Trophoblast cell (in vitro differentiated cells and primary cell): ENCODE measurements at places on chromosomes 12 and 14.
A peak's percentile ranks its signal among the peaks of the same experiment; 100 is the strongest.

DNA sequence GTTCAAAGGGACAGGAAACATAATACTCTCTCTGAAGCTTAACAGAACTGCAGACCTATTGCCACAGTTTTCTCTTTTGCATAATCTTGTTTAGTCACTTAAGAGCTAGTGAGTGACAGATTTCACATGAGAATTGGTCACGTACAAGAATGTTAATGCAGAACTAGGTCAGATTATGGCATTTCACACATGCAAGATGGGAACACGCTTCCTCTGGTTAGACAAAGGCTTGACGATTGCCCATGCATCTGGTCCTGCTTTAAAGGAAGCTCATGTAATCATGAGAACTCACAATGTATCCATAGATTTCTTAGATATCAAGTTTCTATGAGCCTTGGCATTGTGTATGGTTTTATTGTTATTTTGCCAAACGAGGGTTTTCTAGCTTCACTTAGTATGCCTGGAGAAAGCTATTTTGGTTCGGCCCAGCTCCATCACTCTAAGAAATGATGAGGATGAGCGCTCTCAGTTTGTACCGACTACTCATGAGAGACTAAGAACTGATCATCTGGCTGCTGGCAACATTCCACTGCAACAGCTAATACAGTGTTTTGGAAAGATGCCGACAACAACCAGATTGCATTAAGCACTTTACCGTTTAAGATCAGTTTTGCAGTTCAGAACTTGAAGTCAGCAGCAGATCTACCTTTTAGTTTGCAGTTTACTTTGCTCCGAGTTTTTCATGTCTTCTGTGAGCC is 380.0 kb downstream of the DIO2 start:
- DNase-seq = no peak

- no peak for DNase-seq
These were observed 277.5 kb downstream of the RASSF9 start for GRCh38 chr12:85558684-85559083.

DNA sequence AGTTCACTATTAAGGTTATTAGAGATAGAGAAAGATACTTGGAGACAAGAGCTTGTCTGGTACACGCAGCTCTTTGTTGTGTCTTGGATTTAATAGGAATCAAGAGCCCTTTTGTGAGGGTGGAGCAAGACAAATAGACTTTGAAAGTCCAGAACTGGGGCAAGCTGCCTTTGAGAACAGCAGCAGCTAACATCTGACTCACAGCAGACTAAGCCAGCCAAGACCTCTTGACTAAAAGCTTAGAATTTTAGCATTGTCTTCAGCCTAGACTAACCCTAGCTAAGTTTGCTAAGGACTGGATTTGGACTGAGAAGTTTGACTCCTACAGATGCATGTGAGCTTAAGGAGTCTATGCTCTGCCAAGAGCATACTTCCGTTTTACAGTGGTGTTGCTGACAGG is 201.9 kb upstream of the RBM19 start:
- DNase-seq = no peak

DNA sequence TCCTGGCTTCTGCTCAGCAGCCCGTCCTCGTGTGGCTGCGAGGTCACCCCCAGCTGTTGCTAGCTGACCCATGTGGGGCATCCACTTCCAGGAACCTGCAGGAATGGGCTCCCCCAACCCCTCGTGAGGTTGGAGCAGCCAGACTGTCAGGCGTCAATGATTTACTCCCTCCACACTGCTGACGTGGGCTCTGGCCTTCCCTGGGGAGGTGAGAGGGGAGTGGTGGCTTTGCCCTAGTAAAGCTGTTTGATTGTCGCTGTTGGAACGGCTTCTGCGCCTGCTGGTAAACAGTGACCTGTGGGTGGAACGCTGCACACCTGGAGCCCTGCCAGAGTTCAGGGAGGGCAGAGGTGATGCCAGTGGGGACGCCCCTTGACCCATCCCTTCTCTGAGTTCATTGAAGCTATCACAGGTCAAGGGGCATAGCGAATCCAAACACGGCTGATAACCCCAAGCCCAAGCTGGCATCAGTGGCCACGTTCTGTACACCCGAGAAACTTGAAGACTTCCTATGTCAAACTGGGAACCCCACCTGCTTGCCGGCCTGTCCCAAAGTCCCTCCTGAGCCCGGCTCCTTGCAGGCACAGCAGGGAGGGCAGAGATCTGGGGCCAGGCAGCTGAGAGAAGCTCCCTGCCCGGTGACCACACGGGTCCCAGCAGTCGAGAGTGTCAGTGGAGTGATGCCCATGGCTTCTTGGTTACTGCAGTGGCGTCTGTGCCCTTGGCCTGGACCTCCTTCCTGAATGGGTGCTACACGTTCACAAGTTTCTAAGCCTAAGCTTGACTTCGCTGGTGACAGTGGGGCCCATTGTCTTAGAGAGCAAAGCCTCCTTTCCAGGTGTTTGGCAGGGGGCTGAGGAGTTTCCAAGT is 2.7 kb downstream of the ASPG start:
- no peak for DNase-seq

DNA sequence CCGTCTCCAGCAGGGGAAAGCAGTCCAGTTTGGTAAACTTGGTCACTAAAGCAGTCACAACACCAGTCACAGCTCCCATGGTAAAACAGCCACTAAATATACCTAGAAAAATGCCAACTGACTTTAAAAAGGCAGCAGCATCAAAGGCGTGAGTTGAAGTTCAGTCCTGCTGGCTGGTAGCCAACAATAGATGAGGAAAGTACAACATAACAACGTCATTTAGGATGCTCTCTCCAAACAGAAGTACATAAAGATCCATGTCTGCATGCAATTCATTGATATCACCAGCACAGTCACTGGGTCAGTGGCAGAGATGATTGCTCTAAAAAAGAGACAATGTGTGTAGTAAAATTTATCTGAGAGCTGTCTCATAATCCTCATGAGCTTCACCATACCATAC is 59.3 kb upstream of the TMPO start:
- no peak for DNase-seq

GRCh38 chr14:63893701-63894458 is 41.1 kb downstream of the SYNE2 start:
- peak; percentile 48 for DNase-seq

GRCh38 chr12:132263061-132263360 is 66.4 kb downstream of the GALNT9 start:
- no peak for DNase-seq

GRCh38 chr12:2753536-2753935 is 41.2 kb upstream of the FKBP4 start:
- DNase-seq = no peak

DNA sequence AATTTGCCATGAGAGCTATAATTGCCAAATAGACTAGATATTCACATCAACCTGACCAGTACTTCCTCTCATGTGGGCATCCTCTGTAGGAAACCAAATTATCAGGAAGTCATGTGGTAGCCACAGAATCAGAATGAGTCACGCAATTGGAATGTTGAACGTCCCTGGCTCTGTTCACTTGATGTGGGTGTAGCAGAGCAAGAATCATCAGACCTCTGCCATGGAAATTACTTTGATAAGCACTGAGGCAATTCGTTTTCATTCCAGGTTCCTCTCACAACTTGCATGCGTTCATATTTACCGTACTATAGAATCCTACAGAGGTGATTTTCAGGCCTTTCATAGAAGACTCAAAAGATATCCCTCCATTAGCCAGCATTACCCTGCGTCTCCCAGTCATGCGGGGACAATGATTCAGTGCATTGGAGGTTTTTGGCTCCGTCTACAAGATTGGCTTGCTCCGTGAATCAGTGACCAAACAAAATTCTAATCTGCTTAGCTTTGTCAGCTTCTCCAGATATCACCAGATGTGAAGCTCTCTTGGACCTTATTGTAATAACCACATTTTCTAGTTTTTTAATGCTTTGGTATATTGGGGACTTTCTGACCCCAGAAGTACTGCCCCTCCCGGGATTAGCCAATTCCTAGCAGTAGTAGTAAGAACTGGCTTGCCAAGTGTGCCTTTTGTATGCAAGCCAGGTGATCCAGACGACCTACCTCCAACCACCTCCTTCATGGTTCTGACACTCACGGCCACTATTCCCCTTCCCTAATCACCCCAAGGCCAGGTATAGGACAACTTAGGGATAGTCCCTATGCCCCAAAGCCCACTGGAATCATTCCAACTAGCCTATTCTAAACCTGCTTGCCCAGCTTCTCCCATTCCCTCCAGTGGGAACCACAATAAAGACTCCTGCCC is 133.4 kb downstream of the KICS2 start:
- peak; percentile 88 for DNase-seq

DNA sequence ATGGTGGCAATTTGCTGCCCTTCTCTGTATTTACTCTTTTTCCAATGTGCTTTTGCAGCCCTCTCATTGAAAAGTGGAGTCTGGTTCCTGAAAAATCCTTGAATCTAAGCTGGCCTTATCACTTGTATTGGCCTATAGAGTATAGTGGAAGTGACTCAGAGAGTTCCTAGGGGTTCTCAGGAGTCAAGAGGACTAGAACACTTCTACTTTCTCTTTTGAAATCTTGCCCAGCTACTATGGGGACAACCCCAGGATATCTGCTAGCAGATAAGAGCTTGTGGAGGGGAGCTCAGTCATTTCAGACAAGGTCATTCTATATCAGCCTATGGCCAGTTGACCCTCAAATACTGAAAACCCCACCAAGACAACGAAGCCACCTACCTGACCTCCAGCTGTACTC is 26.7 kb upstream of the WSCD2 start:
- DNase-seq = no peak

DNA sequence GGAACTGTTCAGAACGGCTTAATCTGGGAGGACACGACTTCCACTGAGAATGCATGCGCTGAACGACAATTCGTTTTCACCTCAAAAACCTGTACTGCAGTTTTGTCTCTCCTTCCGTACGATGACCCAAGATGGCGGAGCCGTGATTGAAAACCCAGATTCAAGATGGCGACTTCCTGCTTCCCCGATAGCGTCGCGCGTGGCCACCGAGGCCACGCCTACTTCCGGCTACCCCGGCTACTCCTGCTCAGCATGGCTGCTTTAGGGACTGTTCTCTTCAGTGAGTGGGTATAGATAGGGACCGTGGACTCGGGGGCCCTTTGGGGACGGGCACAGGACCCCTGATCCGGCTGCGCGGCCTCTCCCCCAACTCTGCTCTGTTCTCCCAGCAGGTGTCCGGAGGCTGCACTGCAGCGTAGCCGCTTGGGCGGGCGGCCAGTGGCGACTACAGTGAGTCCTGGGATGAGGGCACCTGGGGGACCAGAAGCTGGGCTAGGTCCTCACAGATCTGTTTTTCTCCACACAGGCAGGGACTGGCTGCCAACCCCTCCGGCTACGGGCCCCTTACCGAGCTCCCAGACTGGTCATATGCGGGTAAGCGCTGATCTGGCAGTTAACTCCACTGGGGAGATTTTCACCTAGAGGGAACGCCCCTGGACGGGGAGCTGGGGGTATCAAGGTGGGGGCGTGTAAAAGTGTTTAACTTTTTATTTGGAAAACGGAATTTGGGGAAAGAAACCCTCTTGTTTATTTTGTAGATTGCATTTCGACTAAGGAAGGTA is at the start of gene MRPL52:
Gene MRPL52 (plus strand): TSS at position 227 of the 782 bp plus-strand sequence. CDS start 26 bp downstream, at position 253.
- DNase-seq = peak; percentile 82

GRCh38 chr14:51484485-51484884 is 167.2 kb upstream of the FRMD6 start:
- DNase-seq = no peak

- DNase-seq = peak; percentile 52
These were observed 64.2 kb downstream of the CLMN start for GRCh38 chr14:95255487-95255886.

DNA sequence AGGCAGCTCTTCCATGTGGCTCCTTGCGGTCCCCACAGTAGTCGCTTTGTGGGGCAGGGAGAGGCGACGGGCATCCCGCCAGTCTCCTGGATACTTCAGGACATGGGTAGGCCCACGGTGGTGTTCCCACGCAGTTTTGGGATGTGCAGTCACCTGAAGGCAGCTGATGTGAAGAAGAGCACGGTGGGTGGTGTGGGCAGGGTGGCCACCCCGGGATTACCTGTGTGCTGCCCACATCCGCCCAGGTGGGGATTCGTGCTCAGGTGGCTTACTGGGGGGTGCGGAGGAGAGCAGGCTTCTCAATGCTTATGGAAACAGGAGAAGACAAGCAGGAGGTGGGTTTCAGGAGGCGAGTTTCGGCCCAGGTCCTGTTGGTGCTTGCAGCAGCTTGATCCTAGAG is 28.4 kb upstream of the TDRD9 start:
- DNase-seq = no peak

- DNase-seq = peak; percentile 26
These were observed 6.5 kb downstream of the C12orf43 start for GRCh38 chr12:121009741-121010140.

- DNase-seq = no peak
These were observed 140.8 kb downstream of the PTCSC3 start for GRCh38 chr14:36035675-36036074.

DNA sequence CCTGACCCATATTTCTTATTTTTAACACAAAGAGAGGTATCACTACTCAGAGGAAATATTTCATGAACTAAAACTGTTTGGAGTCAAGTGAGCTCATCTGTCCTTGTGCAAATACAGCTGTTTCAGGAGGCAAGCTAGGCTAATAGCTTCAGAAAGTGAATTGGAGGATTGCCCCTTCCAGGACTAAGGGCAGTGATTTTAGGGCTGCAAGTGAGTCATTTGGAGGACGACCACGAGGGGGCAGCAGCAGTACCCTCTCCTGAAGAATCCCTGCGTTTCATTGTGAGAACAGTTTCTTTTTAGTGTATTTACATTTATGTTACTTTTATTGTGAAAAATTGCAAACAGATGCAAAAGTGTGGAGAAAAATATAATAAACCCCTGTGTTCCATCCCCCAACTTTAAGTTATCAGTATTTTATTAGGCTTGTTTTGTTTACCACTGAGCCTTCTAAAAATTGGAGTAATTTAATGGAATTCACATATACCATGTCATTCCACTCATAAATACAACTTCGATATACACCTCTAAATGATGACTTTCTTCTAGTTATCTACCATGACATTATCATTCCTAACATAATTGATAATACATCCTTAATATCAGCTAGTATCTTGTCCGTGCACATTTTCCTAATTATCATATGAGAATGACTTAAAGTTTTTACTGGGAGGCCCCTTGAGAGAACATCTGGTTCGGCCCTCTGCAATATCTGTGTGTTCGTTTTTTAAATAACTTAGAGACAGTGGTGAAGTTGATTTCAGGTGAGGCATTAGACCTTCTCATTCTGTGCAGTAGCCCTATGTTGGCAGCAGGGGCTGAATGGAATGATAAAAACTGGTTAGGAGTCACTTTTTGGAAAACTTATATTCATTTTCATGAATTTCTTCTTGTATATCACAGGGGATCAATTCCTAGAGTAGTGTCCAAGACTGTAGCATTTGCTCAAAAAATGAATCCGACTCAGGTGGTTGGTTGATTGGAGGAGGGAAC is 13.7 kb downstream of the FOXJ2 start:
- peak; percentile 66 for DNase-seq

DNA sequence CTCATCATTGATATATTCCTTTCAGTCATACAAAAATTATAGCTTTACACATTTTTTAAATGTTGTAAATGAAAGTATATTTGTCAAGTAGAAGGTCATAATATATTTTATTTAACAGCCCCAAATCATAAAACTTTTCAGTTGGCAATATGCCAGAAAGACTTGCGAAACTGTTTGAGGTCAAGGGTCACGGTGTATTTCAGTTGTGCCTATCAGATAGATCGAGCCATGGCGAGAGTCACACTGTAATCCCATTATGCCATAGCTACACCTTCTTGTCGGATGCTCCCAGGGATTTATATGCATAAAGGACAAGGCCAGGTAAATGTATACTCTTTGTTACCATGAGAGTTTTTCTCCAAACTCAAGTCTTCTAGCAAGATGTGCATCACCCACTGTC is 26.7 kb upstream of the G2E3 start:
- no peak for DNase-seq
